ENCODE measurements at places on chromosomes 11 and 22.

- no peak for DNase-seq
Observed at GRCh38 chr22:39349506-39349966, 255 bp upstream of the SYNGR1 start.

DNA sequence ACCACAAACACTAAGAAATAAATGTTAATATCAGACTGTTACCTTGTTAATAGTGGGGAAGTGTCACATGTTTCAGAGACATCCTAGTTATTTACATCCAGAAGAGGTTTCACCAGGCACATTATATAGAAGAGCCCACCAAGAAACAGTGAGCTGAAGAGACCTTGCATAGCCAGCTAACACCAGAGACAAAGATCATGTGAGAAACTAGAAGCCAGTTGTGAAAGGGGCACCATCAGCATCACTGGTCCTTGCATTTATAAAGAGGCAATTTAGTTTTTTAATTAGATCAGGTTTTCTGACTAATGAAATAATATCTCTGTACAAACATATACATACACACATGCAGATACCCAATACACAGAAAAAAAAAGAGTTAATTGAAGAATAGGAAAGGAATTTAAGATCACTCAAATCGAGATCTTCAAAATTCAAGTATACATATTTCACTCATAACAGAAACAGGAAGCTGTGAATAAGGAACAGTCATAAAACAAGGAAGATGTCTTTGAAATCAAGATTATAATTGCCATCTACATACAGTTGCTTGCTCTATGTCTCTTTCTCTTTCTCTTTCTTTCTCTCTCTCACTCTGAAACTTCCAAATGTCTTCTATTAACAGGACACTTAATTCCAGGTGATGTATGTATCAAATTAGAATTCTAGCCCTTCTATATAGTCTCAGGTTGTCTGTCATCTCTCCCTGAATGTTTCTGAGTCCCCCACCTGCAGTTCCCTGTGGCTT is 348.7 kb downstream of the ETS1 start:
- no peak for DNase-seq

GRCh38 chr11:26626346-26626745 is 54.3 kb upstream of the MUC15 start:
- no peak for DNase-seq

GRCh38 chr11:112784323-112785073 is 176.7 kb upstream of the NCAM1 start:
- DNase-seq = peak; percentile 60

DNA sequence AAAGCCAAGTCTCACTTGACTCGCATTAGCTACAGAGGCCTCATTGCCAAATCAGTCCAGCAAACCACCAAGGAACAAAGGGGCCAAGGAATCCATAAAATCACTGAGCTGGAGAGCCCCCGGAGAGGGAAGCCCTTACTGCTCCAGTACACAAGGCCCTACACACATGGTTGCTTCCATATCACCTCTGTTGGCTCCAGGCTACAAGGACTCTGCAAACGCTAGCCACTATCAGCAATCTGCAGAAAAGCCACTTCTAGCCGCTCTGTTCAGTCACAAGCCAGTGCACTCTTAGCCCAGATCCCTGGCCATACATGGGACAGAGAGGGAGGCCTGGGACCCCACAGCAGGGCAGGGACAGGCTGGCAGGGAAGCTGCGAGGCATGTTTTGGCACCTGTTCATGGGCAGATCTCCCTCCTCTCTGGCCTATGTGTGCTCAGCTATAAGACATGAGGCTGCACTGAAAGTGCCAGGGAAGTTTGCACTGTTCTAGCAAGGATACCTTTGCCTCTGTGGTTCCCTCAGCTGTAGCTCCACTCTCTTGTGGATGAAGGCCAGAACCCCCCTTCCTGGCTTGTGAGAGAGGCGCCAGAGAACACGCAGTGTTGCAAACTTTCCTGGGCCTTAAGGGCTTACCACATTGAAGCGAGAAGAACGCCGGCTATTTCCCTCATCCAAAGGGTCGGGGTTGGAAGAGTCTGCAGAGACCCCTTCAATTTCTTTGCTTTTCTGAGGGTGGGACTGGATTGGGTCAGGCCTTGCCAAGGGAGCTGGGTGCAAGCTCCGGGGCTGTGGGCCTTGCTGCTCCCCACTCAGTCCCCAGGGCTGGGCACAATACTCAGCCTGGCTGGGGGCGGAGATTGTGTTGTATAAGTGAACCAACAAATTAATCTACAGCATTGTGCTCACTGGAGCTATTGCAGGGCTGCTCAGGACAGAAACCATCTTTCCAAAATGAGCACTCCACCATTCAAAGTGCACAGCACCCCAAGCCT is 108.7 kb upstream of the PITPNB start:
- peak; percentile 12 for DNase-seq

GRCh38 chr11:8097926-8098325 is 16.9 kb downstream of the TUB start:
- no peak for DNase-seq

DNA sequence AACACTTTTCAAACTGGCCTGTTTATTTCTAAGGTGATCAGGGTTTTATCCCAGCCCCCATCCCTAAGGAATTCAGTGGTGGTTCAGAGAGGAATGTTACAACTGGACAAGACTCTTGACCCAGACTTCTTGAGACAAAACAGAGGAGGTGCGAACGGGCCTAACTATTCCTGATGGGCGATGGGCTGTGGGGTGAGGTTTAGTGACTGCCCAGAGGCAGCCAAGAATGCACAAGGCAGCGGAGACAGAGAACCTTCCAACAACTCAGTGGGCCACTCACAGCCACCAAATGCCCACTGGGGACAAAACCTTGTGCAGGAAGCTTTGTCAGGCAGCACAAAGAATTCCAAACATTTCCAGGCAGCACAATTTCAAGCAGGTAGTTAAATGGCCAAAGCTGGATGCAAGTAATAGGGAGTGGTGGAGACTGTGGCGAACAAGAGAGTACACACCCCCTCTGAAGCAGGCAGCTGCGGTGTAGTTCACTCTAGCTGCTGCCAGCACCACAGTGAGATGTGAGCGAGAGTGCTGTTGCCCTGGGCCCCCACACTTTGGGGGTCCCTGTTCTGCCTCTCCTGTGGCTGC is 29.2 kb downstream of the SCUBE1 start:
- DNase-seq = no peak

GRCh38 chr11:108813086-108813485 is 148.2 kb downstream of the DDX10 start:
- DNase-seq = no peak

- DNase-seq = no peak
Observed at GRCh38 chr11:83691451-83691950, 405.3 kb upstream of the CCDC90B start.

DNA sequence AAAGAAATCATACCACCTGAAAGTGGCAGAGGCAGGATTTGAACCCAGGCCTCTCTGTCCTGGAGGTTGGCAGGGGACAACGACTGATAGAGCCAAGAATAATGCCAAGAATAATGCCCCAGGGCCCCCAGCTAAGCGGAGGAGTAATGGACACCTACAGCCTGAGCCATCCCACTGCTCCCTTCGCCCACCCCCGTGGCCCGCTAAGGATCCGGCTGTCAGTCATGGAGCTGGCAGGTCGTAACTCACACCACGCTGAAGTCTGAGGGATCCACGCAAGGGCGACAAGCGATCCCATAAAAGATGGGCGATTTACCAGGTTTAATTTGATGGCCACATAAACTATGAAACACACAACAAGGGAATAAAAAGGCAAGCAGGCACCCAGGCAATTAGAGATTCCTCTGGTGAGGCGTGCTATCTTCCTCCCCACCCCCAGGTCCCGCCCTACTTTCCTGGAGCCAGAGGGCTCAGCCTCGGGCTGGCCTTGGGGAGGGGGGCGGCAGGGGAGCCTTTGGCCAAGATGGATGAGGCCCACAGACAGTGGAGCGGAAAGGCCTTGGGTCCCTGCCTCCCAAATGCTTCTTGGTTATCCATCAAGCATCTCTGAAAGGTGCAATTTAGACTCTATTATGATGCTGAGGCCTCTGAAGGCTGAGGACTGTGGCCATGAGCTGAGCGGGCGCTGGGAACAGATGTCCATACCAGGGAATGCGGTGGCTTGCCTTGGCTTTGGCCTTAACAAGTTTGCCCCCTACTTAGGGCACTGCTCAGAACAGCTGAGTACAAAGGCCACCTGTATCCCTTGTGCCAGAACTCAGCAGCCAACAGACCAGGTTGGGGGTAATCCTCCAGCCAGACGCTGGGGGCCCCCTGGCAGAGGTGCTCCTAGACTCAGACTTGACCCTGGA is 55.2 kb downstream of the MACROD1 start:
- DNase-seq = no peak

- no peak for DNase-seq
Observed at GRCh38 chr11:93268287-93269040, 62.1 kb upstream of the DEUP1 start.

DNA sequence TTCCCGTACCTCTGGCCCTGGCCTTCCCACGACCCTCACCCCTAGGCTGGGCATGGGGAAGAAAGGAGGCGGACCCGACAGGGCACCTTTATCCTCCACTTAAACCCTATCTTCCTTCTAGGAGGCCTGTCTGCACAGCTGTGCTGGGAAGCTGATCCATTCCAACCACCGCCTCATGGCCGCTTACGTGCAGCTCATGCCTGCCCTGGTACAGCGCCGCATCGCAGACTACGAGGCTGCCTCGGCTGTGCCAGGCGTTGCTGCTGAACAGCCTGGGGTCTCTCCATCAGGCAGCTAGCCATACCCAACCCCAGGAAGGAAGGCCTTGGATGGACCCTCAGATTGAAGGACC is 599 bp downstream of the TIMM10B start:
- DNase-seq = no peak

GRCh38 chr11:74577624-74578396 is 14.6 kb upstream of the POLD3 start:
- no peak for DNase-seq

- DNase-seq = no peak
Observed at GRCh38 chr11:120021978-120022377, 115.9 kb downstream of the TRIM29 start.

Data from kidney glomerular epithelial cell (primary cell).